Hepatocyte (in vitro differentiated cells): ENCODE measurements at places on chromosomes 12 and 14. TPM values are rescaled to one million over a fixed set of nuclear protein-coding genes. Genes with fewer than 3 reads are reported as not detected.
A peak's percentile ranks its signal among the peaks of the same experiment; 100 is the strongest.

Gene TDP1
- total RNA-seq = 14.7 and 19.4 TPM in 2 replicates

Gene SERPINA1
- 5,074 and 5,718 TPM in 2 replicates for total RNA-seq

Gene ARMH4
- total RNA-seq = 6.6 and 9.2 TPM in 2 replicates

Gene TGM1
- total RNA-seq = 0.33 and 0.56 TPM in 2 replicates

Gene DLK1
- total RNA-seq = 1,033 and 1,378 TPM in 2 replicates

Gene STXBP6
- 34.1 and 48.8 TPM in 2 replicates for total RNA-seq

Gene DIO3
- 51.1 and 51.3 TPM in 2 replicates for total RNA-seq

Gene FITM1
- 0.24 and 1.0 TPM in 2 replicates for total RNA-seq

DNA sequence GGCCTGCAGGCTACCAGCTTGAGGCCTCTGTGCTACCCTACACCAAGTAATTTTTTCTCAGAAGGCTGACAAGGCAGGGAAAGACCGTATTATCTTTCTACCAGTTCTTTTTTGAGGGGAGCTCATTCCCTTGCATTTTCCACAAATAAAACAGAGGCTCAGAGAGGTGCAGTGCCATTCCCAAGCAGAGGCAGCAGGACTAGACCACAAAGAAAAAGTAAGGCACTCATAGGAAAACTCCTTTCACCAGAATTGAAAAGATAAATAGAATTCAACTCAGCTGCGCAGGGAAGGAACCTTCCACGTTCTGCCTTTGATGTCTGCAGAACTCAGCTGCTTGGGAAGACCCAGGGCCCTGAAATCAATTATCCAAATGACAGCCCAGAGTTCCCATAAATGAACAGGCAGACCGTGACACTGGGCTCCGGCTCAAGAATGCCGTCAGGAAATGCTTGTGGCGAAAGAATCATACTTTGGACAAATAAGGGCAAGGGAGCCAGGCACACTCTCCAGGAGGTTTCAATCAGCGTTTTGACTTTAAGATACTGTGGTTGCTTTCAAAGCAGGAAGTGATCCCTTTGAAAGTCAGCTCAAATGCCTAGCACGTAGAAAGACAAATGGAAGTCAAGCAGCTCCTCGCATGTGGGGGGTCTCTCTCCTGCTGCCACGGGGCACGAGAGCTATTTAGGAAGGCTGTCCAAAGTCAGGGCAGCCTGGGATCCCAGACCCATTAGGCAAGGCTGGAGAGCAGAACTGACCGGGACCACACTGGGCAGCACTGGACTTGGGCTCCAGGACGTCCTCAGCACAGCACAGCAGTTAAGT lies 14.0 kb downstream of the KCTD10 start:
- no peaks in the 10 kb centered on the region for H3K27me3 ChIP-seq
- H3K27ac ChIP-seq = peak overlapping the region; percentile 95
- H3K4me1 ChIP-seq = peaks cover 51% of the 10 kb centered on the region
- H3K4me3 ChIP-seq = no peak overlapping the region
- no peaks in the 10 kb centered on the region for H3K36me3 ChIP-seq
- DNase-seq = peak; percentile 73

DNA sequence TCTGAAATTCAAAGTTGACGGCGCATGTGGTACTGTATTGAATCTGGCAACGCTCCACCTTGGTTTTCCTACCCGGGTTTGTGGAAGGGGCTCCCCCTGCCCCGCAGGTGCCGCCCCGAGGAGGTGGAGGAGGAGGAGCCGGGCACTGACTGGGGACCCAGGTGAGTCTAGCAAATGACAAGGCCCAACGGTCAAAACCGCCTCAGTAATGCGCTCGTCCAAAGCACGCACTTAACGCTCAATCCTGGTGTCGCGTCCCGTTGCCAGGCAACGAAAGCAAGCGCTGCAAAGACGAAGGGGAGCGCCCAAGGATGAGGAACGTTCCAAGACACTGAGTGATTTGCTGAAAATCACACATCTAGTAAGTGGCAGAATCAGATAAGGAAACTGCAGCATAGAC lies 24.0 kb upstream of the CLEC4E start:
- no peaks in the 10 kb centered on the region for H3K36me3 ChIP-seq
- H3K27ac ChIP-seq = no peak overlapping the region
- peaks cover 6% of the 10 kb centered on the region for H3K4me1 ChIP-seq
- no peaks in the 10 kb centered on the region for H3K27me3 ChIP-seq
- H3K4me3 ChIP-seq = no peak overlapping the region

DNA sequence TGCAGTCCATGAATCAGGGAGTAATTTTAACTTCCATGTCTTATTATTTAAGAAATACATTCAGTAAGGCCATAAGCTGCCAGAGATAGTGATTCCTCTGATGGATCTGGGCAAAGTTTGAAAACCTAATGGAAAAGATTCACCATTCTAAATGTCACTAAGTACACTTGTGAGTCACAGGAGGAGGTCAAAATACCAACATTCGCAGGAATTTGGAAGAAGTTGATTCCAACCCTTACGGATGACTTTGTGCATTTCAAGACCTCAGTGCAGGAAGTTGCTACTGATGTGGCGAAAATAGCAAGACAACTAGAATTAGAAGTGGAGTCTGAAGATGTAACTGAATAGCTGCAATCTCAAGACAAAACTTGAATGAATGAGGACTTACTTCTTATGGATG lies 69.8 kb downstream of the OSBPL8 start:
- no peak for DNase-seq
- no peaks in the 10 kb centered on the region for H3K4me1 ChIP-seq
- no peaks in the 10 kb centered on the region for H3K27me3 ChIP-seq
- no peak overlapping the region for H3K27ac ChIP-seq

GRCh38 chr12:96047229-96048211 lies 12.1 kb upstream of the LTA4H start:
- H3K36me3 ChIP-seq = no peaks in the 10 kb centered on the region
- no peaks in the 10 kb centered on the region for H3K27me3 ChIP-seq
- H3K27ac ChIP-seq = peak overlapping the region; percentile 57
- peak; percentile 57 for DNase-seq

GRCh38 chr12:5258498-5258897 lies 173.4 kb upstream of the NTF3 start:
- peak; percentile 30 for DNase-seq
- peaks cover 39% of the 10 kb centered on the region for H3K4me1 ChIP-seq
- peak overlapping the region; percentile 87 for H3K27ac ChIP-seq
- no peak overlapping the region for H3K4me3 ChIP-seq
- no peaks in the 10 kb centered on the region for H3K36me3 ChIP-seq
- no peaks in the 10 kb centered on the region for H3K27me3 ChIP-seq

- DNase-seq = no peak
- no peaks in the 10 kb centered on the region for H3K36me3 ChIP-seq
- H3K4me3 ChIP-seq = no peak overlapping the region
- peak overlapping the region; percentile 16 for H3K27ac ChIP-seq
- no peaks in the 10 kb centered on the region for H3K27me3 ChIP-seq
- peaks cover 12% of the 10 kb centered on the region for H3K4me1 ChIP-seq
These were observed 57.3 kb downstream of the FLRT2 start for GRCh38 chr14:85587151-85587711.

- no peaks in the 10 kb centered on the region for H3K36me3 ChIP-seq
- DNase-seq = no peak
- no peak overlapping the region for H3K4me3 ChIP-seq
- H3K27ac ChIP-seq = no peak overlapping the region
These were observed 19.2 kb downstream of the GPHB5 start for GRCh38 chr14:63299351-63300110.

DNA sequence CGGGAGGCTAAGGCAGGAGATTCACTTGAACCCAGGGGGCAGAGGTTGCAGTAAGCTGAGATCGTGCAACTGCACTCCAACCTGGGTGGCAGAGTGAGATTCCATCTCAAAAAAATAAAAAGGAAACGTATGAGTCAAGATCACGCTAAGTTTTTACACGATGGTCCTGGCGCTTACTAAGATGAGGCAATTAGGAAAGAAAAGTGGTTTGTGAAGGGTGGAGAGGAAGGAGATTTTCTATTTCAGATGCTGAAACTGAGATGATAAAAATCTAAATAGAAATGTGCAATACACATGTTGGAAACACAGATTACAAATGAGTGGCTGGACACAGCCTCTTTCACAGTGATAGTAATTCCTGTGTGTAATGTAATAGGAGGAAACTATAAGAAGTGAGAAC lies 63.2 kb downstream of the KDM5A start:
- no peak for DNase-seq
- H3K4me1 ChIP-seq = no peaks in the 10 kb centered on the region
- H3K27ac ChIP-seq = no peak overlapping the region
- H3K4me3 ChIP-seq = no peak overlapping the region
- no peaks in the 10 kb centered on the region for H3K36me3 ChIP-seq
- H3K27me3 ChIP-seq = no peaks in the 10 kb centered on the region

DNA sequence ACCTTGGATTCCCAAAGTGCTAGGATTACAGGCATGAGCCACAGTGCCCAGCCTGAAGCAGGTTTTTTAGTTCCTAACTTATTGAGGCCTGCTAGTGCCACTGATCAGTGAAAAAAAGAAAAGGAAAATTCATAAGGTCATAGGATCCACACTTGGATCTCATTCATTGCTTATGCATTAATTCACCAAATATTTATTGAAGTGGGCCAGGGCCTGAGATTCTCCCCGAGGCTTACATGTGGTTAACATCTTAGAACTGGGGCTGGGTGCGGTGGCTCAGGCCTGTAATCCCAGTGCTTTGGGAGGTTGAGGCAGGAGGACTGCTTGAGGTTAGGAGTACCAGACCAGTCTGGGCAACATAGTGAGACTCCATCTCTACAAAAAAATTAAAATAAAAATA lies 29.5 kb upstream of the MAP1LC3B2 start:
- no peak for DNase-seq
- H3K4me1 ChIP-seq = peaks cover 30% of the 10 kb centered on the region
- no peaks in the 10 kb centered on the region for H3K27me3 ChIP-seq
- H3K4me3 ChIP-seq = no peak overlapping the region
- H3K36me3 ChIP-seq = no peaks in the 10 kb centered on the region
